ENCODE measurements at places on chromosomes 6 and 20.

DNA sequence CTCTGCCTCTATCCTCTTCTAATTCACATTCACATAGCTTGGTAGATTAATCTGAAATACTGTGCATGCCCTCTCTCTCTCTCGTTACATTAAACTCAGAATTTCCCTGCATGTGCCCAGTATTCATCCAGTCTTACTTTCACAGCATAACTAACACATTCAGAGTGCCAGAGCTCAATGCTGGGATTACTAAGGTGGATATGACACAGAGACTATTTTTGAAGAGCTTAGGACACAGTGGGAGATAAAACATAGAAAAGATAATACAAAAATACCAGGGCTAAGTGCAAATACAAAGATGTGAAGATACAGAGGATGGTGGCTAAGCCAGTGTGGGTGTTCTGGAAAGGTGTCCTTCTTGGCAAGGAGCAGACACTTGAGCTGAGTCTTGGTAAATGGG, 6.3 kb downstream of the SYNE1 start:
- DNase-seq: no peak
- H3K4me1 ChIP-seq: peaks cover 3% of the 10 kb centered on the region
- H3K27me3 ChIP-seq: peaks cover 8% of the 10 kb centered on the region

DNA sequence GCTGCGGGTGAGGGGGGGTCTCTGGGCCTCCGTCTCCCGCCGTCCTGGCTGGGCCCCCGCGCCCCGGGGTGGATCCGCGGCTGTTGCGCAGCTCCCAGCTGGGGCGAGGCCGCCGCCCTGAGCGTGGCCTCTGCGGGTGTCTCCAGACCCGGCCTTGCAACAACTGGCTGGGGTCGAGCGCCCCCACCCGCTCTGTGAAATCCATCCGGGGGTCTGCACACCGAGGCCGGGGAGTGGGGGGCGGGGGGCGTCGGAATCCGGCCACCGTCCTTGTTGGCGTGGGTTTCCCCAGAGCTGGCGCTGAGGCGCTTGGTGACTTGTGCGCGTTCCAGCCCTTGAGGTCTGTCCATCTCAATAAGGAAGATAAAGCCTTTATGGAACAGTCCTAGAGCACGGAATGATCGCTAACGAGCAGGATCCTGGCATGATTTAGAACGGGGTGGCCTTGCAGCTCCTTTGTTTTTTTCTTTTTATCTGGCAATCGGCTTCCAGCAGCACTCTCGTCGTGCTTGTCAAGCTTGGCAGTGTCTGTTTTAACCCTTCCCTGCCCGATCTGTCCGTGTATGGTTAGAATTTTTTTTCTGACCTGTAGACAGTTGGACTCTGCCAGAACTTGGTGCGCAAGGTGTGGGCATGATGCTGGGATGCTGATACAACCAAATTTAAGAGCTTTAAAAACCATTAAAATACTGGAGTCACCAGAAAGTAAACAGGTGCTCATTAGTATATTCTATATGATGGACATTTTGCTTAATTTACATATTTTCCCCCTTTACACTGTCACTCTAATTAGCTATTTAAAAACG, 675 bp downstream of the DSTN start:
- DNase-seq: no peak
- no peaks in the 10 kb centered on the region for H3K27me3 ChIP-seq
- peaks cover 7% of the 10 kb centered on the region for H3K36me3 ChIP-seq
- H3K4me1 ChIP-seq: peaks cover 16% of the 10 kb centered on the region
- peak overlapping the region; percentile 93 for H3K4me3 ChIP-seq

- H3K27ac ChIP-seq: no peak overlapping the region
- no peaks in the 10 kb centered on the region for H3K36me3 ChIP-seq
- peaks cover 12% of the 10 kb centered on the region for H3K27me3 ChIP-seq
- no peak overlapping the region for H3K4me3 ChIP-seq
- DNase-seq: no peak
These were observed 41.5 kb upstream of the ADGRF1 start for GRCh38 chr6:47083586-47084047.

DNA sequence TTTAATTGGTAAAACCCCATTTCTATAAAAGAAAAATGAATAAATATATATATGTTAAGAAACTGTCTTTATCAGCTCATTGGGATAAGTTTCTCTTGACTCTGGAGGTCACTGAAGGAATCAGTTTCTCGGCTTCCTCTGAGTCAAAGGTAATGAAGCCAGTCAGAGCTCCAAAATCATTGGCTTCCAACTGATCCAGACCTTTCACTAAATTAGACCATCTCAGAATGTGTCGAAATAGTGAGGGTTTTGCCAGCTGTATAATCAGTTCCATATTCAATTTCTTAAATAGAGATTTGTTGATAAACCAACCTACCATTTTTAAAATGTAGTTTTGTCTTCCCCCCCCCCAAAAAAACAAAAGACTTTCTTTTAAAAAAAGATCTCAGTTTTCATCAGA, 60.5 kb upstream of the SRSF6 start:
- H3K4me3 ChIP-seq: no peak overlapping the region
- DNase-seq: no peak
- no peaks in the 10 kb centered on the region for H3K36me3 ChIP-seq

GRCh38 chr6:139977887-139978332, 603.5 kb upstream of the CITED2 start:
- peaks cover 2% of the 10 kb centered on the region for H3K27me3 ChIP-seq
- no peak overlapping the region for H3K4me3 ChIP-seq
- no peak for DNase-seq
- no peaks in the 10 kb centered on the region for H3K36me3 ChIP-seq

DNA sequence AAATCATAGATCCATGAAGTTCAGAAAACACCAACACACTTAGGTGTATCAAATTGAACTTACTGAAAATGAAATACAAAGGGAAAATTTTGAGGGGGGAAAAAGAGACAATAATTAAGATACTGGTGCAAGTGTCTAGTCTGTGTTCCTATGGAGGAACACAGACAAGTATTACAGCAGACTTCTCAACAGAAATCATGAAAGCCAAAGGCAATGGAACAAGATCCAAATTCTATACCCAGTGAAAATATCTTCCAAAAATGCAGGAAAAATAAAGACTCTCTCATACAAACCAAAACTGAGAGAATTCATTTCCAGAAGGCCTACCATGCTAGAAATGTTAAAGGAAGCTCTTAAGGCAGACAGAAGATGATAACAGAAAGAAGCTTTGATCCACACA, 63.1 kb downstream of the NRN1 start:
- H3K27me3 ChIP-seq: peaks cover 13% of the 10 kb centered on the region
- H3K4me1 ChIP-seq: no peaks in the 10 kb centered on the region
- no peak for DNase-seq
- no peaks in the 10 kb centered on the region for H3K36me3 ChIP-seq
- H3K27ac ChIP-seq: no peak overlapping the region

DNA sequence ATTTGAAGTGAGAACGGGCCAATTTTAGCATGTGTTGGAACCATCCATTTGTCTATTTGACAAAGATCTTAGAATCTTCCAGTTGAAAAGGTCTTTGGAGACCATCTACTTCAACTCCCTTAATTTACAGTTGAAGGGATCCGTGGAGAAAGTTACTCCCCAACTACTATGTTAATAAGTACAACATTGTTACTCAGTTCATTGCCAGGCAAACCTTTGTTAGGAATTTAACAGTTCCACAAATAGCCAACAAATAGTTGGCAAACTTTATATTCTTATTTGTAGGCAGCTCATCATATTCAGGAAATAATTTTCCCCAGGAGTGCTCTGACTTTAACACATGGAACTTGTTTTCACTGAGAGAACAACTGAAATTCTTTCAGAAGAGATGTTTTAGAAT, 81.0 kb upstream of the FLRT3 start:
- H3K4me1 ChIP-seq: no peaks in the 10 kb centered on the region
- no peak overlapping the region for H3K27ac ChIP-seq
- no peaks in the 10 kb centered on the region for H3K36me3 ChIP-seq
- no peaks in the 10 kb centered on the region for H3K27me3 ChIP-seq

- H3K27me3 ChIP-seq: no peaks in the 10 kb centered on the region
- H3K4me3 ChIP-seq: peak overlapping the region; percentile 32
- peak overlapping the region; percentile 74 for H3K27ac ChIP-seq
- no peak for DNase-seq
These were observed 42.2 kb upstream of the IFNGR1 start for GRCh38 chr6:137261361-137261760.

Data from activated B cell treated with CpG ODN at 0.5 μM for 24 hours (primary cell).